ENCODE measurements at places on chromosomes 4 and X.

GRCh38 chr4:52861879-52862616 lies at the start of gene RASL11B:
TSS of gene RASL11B (plus strand) at chr4:52862317. CDS start at chr4:52862508, 191 bp downstream.
- DNase-seq, result peak; percentile 62

- DNase-seq, result no peak
Measured at GRCh38 chr4:9762823-9763475, 18.5 kb upstream of the DRD5 start.

- DNase-seq, result no peak
Measured at GRCh38 chr4:111713276-111713675, 432.0 kb upstream of the FAM241A start.

DNA sequence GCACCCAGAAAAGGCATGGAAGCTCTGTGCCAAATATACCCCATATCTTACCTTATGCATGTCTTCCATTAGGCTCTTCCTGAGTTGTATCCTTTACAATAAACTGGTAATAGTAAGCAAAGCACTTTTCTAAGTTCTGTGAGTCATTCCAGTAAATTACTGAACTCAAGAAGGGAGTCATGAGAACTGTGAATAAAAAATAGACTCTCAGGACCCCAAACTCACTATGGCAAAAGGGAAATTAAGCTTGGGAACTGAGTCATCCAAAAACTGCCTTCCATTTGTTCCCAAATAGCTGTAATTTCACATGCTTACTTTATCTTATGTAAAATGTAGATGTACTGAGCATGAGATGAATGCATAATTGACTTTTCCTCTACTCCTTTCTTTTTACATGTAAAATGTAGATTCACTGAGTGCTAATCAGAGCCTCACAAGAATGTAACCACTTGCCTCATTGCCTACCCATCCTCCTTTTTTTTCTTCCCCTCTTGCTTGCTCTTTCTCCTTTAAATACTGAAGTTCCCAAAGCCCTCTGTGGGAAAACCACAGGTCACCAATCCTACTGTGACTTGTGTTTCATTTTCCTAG lies 8.1 kb downstream of the TCEAL3 start:
- DNase-seq, result no peak

GRCh38 chr4:173370130-173370476 lies 651 bp upstream of the SAP30 start:
- peak; percentile 40 for DNase-seq

- no peak for DNase-seq
Measured at GRCh38 chr4:123995936-123996335, 599.3 kb downstream of the SPRY1 start.

- DNase-seq, result no peak
Measured at GRCh38 chrX:48975541-48975940, 3.9 kb upstream of the KCND1 start.

- DNase-seq, result no peak
Measured at GRCh38 chr4:47876784-47877546, 37.4 kb downstream of the NFXL1 start.

Data from stimulated activated CD8-positive, alpha-beta memory T cell treated with anti-CD3 and anti-CD28 coated beads, Interleukin-4, amount 100 ng/mL, for 4 hours (primary cell).